ENCODE measurements at places on chromosomes 16 and 17. TPM values are rescaled to one million over a fixed set of nuclear protein-coding genes. Genes with fewer than 3 reads are reported as not detected.

GRCh38 chr16:9094011-9094846, 2.8 kb downstream of the HAPSTR1 start:
- DNase-seq: no peak

DNA sequence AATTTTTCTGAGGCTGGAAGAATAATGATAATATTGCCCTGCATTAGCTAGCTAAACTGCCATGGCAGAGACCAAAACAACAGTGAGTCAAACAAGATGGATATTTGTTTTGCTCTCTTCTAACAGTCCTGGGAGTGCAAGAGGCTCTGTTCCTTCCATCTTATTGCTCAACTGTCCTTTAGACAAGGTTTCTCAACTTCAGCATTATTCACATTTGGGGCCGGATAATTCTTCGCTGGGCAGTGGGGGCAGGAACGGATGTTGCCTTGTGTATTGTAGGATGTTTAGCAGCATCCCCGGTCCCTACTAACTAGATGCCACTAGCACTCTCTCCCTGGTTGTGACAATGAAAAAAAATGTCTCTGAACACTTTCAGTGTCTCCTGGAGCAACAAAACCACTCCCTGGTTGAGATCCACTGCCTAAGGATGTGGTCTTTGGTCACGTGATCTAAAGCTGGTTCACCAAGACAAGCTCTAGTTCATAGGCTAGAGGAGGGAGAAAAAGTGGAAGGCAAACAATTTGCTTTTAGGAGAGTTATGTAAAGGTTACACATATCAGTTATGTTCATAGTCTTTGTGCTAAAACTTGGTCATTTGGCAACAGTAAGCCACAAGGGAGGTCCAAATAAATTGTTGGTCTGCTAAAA, 144.4 kb downstream of the PCTP start:
- DNase-seq: no peak

- DNase-seq: no peak
Measured at GRCh38 chr16:78503602-78504001, 404.1 kb downstream of the WWOX start.

GRCh38 chr17:57602896-57603295, 142.2 kb downstream of the CCDC182 start:
- DNase-seq: no peak

Gene PRR15L
- total RNA-seq: 47.4 TPM

Gene KRT20
- not detected for total RNA-seq

Gene BCAR1
- total RNA-seq: 61.7 TPM

Gene AOC3
- total RNA-seq: 235 TPM

Gene KRTAP3-2
- not detected for total RNA-seq

Gene CORO1A
- total RNA-seq: 70.0 TPM

Gene KCNJ18
- not detected for total RNA-seq

Gene GAST
- total RNA-seq: not detected

Gene TVP23C
- 18.4 TPM for total RNA-seq

Gene CDH5
- 144 TPM for total RNA-seq

Data from upper lobe of right lung (tissue), 1 donor.